ENCODE measurements at places on chromosomes 1 and 21.

DNA sequence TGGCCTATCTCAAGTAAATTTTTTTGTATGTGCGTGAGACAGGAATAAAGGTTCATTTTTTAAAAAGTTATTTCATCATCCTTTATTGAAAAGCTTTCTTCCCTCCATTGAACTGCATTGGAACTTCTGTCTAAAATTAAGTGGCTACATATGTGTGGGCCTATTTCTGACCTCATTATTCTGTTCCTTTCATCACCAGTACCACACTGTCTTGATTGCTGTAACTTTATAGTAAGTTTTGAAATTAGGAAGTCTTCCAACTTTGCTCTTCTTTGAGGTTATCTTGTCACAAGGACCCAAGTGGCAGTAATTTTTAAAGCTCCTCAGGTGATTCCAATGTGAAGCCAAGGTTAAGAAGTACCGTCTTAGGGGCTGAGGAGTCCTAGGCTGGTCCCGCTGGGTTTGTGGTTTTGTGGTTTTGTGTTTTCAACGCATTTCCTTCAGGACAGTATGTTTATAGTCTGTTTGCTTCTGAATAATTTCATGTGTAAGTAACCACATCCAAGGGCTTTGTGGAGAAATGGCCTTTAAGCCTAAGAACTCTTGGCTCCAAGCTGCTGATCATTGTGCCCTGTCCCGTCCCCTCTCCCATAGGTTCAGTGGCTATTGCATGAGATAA is 12.4 kb upstream of the SCAF4 start:
- DNase-seq, result peak; percentile 8

GRCh38 chr1:179599623-179600249 is 8.1 kb downstream of the TDRD5 start:
- peak; percentile 65 for DNase-seq

DNA sequence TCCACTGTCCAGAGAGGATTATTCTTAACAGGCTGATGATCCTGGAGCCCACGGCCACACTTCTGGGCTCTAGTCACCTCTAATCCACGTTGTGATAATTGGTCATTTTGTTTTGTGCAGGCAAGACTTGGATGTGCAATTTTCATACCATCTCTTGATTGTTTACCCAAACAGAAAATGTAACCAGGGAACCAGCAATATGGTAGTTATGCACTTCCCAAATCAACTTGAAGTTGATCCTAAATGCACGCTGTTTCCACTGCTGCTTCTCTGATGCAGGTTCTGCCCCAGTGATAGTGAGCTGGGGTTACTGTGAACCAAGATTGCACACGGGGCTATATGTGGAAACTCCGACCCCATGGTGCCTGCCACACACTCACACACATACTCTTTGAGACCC is 14.7 kb upstream of the KCNJ15 start:
- no peak for DNase-seq

GRCh38 chr1:210231846-210232510 is 618 bp upstream of the SERTAD4 start:
- no peak for DNase-seq

DNA sequence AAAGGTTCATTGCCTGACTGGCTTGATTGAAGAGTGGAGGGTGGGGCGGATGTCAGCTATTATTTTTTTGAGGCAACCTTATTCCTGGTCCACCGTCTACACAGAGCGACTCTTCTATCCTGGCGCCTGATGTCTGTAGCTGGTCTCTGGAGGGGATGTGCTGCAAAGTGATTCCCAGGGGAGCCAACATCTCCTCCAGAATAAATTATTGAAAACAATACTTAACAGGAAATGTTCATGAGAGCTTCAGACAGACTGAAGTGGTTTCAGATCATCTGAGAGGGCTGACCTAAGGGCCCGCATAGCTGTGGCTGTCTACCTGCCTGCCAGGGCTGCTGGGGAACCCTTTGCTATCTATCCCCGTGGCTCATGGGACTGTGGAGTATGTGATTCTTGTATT is 66.7 kb downstream of the TEX35 start:
- DNase-seq, result no peak

- no peak for DNase-seq
Observed at GRCh38 chr1:109620401-109620791, 759 bp downstream of the AMPD2 start.

DNA sequence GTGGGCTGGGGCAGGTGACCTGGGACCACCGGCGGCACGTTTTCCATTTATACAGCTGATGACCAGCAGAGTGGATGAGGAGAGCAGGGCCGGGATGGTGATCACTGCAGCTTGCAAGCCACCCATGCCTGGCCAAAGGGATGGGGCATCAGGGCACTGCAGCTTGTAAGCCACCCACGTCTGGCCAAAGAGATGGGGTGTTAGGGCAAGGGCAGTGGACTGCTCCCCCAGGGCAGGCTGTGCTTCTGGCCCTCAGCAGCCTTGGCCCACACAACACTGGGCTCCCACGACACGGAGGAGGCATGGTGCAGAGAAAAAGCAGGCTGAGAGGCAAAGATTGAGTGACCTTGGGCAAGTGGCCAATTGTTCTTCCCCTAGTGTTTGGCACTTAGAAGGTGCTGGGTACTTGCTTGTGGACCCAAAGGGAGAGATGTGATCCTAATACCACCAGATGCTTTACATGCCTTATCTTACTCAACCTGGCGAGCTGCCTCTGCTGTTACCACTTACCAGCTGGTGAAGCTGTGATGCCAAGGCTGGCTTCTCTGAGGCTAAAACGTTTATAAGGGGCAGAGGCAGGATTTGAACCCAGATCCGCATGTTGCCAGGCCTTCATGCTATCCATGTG is 48.3 kb downstream of the TRIM62 start:
- no peak for DNase-seq

DNA sequence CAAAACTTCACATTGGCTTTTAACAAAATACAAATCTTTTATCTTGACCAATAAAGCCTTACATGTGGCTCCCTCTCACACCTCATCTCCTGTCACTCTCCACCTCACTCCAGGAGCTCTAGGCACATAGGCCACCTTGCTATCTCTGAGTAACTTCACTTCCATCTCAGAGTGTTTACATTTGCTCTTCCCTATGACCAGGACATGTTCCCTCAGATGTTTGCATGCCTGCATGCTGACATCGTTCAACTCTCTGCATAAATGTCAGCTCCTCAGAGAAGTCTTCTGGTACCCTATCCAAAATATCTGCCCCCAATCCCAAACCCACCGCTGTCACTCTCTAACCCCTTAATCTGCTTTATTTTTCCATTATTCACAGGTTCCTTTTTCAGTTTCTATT is 110.9 kb downstream of the TOMM20 start:
- no peak for DNase-seq

DNA sequence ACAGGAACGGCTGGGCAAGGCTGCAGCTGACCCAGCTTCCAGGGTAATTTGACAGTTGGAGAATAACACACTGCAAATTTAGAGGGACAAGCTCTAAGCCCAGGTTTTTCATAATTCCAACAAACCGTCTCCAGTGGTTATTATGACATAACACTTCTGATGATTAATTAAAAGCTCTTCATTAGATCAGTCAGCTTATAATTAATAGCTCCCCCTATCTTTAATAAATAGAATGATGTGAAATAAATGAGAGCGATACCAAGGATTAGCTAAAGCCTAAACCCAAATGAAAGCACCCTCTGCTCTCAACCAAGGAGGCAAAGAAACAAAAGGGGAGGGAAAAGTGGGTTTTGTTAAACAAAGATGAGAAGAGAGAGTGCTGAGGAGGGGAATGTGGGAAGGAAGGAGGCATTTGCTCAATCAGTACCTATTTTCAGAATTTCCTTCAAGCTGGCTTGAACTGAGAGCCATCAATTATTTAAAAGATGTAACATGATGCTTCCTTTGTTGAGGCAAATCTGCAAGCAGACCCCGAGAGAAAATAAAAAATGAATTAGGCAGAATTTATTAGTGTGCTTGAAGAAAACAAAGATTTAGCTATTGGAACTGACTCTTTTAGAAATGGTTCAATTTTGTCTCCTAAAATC is 221.8 kb upstream of the ESRRG start:
- no peak for DNase-seq

DNA sequence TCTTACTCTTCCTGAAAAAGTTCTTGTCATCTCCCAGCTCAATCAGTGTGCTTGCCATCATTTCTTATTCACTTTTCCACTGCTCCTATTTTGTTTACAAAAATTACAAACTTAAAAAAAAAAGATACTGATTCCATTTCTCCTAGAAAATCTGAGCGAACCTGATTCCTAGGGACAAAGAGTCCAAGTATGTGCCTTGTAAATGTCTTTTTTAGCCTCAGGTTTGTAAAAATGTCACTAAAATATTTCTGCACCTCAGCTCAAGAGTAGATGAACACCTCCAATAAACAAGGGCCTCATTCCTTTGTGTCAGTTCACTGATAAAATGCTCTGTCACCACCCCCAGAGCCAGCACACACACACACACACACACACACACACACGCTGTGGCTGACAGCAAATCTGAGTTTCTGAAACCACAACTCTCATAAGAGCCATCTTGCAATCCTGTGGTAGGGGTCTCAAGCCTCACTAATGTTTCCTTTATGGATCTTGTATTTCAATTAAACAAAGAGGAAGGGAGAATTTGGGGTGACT is 299.2 kb downstream of the PBX1 start:
- no peak for DNase-seq

GRCh38 chr1:40344597-40344996 is 27.5 kb upstream of the COL9A2 start:
- peak; percentile 53 for DNase-seq

- no peak for DNase-seq
Observed at GRCh38 chr1:71303617-71304041, 222.8 kb upstream of the ZRANB2 start.

DNA sequence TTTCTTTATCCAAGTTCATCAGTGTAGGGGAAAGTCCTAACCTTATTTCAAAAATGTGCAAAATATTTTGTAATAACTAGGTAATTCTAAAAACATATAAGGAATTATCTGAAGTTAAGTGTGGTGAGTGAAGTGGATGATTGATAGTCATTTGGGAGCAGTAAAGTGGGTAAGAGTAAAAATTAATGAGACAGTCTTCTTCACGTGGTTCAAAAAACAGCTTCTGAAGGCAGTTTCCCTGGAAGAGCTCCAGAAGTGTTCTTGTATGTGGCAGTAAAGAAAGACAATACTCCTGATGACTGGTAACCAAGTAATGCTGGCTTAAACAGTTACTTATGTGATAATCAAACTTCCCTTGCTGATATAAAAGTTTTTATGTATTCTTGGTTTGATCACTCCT is 50.3 kb downstream of the LEPR start:
- no peak for DNase-seq

DNA sequence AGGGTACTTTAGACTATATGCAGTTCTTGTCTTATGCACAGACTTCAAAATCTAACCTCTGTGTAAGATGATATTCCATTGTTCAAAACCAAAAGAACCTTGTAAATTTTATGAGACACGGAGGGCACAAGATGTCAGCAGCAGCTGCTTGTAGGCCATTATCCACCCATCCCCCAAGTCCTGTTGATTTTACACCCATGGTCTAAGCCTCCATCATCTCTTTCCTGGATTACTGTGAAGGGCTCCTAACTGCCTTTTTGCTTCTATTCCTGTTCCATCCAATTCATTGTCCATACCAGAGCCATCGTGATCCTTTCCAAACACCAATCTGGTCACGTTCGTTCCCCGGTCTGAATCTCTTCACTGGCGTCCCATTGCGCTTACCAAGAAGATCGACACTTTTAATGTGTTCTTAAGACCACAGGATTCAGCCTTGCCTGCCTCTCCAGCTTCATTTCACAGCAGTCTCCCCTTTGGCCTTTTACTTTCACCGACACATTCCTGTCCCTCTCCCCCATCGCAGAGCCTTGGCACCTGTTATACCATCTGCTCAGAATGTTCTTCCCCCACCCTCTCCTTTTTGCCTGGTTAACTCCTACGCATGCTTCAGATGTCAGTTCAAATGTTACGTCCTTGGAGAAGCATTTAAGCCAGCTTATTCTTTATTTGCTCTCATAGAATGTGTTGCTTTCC is 107.3 kb upstream of the POU3F1 start:
- DNase-seq, result no peak

DNA sequence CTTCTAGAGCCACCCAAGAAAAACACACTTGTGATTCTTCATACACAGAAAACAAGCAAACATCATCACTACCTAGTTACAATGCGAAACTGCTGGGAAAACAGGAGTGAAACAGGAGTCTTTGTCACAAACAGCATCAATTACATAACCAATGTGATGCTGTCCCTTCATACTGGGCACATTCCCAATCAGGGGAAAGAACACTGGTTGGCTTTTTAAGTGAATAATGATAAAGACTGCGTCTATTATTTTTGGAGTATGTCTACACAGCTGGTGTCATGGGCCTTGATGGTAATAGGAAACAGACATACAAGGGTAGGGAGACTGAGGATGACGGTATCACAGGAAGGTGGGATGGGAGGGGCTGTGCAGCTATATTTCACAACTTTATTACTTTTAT is 43.3 kb downstream of the SIPA1L2 start:
- no peak for DNase-seq

DNA sequence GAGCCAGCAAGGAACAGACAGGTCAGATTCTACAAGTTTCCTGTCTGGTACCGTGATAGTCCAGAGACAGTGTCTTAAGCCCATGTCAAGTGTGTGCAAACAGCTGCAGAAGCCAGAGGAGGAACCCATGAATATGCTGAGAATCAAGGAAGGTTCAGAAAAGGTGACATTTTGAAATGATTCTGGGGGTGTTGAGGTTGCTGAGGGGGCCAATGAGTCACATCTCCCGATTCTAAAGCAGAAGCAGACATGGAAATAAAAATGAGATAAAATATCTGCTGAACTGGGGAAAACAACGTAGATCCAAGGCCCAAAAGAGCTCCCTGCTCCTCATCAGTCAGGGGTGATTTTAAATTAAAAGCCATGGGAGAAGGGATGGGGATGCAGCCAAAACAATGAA is 15.8 kb upstream of the SYT6 start:
- DNase-seq, result no peak

DNA sequence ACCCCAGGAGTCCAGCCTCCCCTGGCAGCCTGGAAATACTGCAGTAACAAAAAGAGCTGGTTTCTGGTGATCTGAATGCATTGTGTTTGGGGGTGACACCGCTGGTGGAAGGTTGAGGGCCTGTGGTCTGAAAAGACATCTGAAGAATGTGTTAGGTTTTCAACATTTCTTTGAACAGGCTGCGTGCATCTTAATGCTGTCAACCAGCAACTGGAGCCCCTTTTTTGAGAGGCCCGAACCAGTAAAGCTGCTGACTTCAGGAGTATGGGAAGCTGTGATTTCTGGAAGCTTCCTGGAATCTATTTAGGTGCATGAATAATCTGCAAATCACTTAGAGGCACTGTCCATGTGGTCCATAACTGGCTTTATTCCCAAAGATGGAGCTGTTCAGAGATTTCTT is 17.0 kb downstream of the ATP5PO start:
- no peak for DNase-seq
